ENCODE measurements at places on chromosomes 2 and 18.

- no peak for DNase-seq
These were observed 1186.2 kb upstream of the FAM98A start for GRCh38 chr2:34785206-34785785.

- DNase-seq, result no peak
These were observed 68.3 kb upstream of the RND3 start for GRCh38 chr2:150555611-150556356.

DNA sequence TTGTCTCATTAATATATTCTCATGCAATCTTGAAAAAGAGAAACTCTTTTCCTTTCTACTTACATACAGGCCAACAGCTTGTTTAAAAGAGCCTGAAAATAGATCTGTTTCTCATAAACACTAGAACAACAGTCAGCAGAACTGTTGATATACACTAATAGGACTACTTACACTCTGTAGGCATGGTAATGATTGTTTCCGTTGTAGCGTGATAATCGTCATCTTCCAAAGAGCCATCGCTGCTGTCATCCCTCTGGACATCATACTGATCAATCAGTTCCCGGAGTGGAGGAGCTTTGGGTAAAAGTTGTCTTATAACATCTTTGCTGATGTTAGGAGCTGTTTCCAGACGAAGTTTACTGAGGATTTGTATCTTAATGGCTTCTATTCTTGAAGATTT, 476 bp downstream of the MSTN start:
- DNase-seq, result peak; percentile 61

- no peak for DNase-seq
These were observed 62.2 kb downstream of the MFSD6 start for GRCh38 chr2:190470256-190470826.

- no peak for DNase-seq
These were observed 31.5 kb downstream of the ACVR1C start for GRCh38 chr2:157596992-157597681.

DNA sequence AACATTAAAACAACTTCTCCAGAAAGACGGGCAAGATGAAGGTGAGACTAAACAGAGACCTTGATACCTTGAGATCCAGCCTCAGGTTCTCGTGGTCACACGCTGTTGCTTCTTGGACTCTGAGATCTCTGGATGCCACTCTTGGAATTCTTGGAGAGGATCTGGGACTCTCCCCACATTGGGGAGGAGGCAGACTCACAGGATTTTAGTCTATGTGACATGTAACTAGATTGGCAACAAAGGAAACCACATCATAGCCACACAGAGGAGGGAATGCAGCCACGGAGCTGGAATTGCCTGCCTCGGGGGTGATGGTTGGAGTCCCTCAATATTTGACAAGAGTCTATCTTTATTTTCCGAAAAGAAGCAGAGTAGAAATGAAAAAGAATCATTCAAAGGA, 78.8 kb upstream of the IGFBP5 start:
- DNase-seq, result no peak

Measured in NCI-H1417 (cell line).